NCI-H1436 treated with DMSO at 0.1 percent for 48 hours (cell line): ENCODE measurements at places on chromosomes 3 and 15.

DNA sequence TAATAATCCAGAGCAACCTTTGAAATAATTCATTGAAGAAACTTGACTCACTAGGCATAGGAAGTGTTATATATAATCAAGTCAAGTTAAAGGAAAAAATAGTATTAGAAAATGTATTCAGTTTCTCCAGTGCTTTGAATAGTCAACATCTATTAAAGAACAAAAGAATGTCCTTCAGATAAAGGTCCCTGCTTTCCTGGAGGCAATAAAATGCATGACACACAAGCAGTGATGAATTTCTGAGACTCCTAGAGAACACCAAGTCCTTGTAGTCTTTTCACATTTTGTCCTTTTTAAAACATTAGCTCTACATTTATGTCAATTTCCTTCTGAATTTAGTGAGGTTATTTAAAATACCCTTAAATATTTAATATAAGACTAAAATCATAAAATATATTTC, 695.5 kb downstream of the EPHA3 start:
- no peak for DNase-seq

DNA sequence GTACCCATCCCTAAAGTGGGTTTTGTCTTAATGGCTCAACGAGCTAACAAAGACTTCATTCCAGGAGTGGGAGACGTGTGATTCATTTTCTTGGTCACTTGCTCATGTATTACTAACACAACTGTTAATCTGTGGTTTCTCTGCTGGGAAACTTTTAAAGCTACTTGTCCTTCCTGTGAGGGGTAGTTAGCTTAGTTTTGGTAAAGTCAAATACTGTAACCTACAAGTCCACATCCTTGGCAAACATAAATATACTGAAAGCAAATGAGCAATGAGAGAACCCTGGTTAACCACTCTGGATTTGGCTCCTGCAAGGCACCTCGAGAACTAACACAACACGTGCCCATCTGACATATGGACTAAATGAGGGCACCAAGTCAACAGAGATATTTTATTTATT, 19.9 kb downstream of the NOX5 start:
- DNase-seq = no peak

DNA sequence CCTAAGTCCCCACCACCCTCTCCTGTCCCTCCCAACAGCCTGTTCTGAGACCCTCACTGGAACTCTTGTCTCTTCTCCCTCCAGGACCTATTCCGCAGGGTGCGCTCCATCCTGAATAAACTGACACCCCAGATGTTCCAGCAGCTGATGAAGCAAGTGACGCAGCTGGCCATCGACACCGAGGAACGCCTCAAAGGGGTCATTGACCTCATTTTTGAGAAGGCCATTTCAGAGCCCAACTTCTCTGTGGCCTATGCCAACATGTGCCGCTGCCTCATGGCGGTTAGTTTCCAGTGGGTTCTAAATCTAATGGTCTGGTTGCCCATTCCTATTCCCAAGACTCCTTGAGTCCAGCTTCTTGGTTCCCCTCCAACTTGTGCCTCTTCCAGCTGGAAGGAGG, 9.3 kb downstream of the EIF4G1 start:
- no peak for DNase-seq

- DNase-seq = no peak
Observed at GRCh38 chr15:59443341-59444072, 5.5 kb downstream of the FAM81A start.

DNA sequence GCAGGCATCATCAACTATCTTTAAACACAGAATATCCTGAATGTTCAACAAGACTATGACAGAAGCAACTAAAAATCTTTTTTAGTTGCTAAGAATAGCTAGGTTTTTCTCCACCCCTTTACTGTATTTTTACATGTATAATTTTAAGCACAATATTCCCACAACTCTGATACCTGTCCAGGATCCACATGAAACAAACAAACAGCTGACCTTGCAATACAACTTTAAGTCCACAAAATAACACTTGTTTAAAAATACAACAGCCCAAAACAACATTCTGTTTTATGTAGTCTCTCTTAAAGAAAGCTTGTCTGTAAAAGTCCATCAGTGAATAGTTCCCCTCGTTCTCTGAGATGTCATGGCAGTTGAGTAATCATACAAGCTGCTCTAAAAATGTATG, 41.1 kb downstream of the IFT57 start:
- DNase-seq = no peak

DNA sequence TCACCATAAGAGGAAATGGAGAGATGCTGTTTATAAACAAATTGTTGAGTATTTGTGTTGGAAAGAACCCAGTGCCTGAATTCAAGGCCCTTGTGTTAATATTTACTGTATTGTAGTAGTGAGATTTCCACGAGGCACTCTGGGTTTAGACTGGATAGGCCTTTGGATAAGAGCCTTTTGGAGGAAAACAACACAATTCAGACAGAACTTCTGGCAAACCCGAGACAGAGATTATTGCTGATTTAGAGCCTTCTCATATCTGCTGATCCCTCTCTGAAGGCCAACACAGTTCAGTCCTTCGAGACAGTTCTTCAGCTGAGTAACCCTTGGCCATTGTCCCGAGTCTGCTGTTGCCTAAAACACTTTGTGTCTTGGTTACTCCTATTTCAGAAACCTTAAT, 55.7 kb downstream of the LMCD1 start:
- DNase-seq = no peak

DNA sequence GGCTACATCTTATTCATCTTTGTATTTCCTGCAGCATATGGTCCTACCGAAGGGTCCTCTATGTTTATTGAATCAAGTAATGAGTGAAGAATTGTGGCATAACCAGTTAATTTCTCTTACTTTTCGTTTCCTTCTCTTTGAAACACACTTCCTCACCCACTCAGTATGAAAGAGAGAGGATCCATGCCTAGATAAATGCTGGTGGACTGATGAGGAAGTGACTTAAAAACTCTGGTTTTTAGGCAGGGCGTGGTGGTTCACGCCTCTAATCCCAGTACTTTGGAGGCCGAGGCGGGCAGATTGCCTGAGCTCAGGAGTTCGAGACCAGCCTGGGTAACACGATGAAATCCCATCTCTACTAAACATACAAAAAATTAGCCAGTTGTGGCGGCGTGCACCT, 2.2 kb upstream of the MB21D2 start:
- no peak for DNase-seq

GRCh38 chr3:25663347-25663868, 1.3 kb downstream of the TOP2B start:
- no peak for DNase-seq

DNA sequence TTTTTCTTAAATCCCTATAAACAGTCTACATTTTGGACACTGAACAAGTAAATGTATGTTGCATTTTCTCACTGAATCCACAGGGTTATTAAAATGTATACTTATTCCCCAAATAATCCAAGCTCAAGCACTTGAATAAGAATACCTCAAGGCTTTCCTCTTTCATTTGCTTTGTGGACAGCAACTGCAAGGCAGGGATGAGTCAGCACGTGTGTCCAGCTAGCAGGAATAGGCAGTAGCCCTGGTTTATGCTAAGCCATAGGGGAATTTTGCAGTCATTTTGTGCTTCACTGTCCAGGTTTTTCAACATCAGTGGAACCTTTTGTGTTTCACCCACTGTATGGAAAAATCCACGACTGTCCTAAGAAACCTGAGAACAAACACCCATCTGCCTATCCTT, 96.7 kb upstream of the KCNMB2 start:
- DNase-seq = no peak

DNA sequence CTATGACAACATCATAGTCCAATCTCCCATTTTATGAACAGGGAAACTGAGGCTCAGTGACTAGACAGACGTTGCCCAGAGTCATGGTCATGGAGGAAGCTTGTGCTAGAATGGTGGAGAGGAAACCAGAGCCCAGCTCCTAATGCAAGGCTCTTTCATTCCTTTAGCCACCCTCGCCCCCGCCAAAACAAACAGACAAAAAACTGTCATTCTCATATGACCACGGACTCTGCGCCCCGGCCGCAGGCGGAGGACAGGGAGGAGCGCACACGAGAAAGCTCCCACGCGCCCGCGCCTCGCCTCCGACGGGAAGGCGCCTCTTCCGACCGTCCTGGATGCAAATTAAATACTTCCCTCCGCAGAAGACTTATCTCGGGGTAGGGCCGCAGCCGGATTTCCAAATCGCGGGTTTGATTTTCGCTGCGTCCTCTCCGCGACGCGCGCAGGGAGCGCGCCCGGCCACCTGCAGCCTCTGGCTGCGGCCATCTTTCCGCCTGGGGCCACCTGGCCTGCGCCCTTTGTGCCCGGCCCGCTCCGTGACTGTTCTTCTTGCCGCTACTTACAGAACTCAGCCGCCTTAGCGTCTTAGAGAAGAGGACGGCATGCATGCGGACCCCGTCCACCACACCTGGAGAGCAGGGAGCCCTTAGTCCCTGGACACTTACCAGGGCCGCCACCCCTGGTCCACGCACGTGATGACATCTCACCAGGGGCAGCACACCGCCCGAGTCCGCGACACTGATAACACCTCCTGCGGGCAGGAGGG, 670 bp upstream of the ATP13A3 start:
- no peak for DNase-seq

DNA sequence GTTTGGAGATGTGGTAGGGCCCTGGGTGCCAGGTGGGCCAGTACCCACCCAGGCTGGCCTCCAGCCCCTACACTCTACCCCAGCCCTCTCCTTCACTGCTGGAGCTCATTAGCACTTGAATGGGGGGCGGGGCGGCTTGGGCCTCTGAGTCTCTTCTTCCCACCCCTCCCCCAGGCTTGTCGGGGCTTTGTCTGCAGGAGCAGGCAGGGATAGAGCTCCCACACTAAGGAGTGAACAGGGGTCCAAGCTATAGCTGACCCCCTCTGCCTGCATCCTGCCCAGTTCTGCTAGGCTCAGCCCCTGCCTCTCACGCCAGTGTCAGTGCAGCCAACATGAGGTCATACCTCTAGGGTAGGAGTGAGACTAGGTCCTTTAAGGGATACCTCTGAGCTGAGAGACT, 5.2 kb downstream of the GNAI2 start:
- no peak for DNase-seq

DNA sequence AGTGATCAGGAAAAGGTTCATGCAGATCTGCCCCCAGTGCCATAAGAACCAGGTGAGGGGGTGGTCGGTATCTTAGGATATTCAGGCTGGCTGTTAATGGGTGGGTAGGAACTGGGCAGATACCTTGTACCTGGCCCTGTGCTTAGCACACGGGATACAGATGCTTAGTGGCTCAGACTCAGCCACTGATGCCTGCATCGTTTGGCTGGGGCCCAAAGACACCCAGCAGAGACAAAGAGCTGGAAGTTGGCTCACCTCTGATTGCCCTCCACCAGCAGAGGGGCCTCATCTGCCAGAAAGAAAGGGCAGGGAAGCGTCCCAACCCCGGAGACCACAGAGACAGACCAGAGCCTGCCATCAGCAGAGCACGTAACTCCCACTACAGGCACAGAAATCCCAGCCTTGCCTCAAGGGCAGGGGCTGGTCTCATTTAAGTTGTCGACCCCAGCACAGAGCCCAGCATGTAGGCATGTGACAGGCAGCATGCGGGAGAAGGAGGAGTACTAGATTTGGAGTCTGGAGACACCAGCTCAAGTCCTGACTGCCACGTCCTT, 64.1 kb upstream of the SLC6A1 start:
- no peak for DNase-seq

DNA sequence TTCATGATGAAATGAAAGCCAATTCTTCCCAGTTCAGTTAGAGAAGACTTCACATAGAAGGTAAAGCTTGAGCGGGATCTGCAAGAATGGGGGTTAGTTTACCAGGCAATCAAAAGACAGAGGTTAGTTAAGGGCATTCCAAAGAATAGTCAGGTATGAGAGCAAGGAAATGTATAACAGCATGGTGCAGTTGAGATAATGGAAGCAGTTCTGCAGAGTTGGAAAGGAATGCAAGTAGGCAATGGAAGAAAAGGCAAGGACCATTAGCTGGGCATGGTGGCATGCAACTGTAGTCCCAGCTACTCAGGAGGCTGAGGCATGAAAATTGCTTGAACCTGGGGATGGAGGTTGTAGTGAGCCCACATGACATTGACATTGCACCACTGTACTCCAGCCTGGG, 55.0 kb downstream of the LSAMP start:
- no peak for DNase-seq

GRCh38 chr15:65730549-65731172, 61.4 kb downstream of the DENND4A start:
- DNase-seq = no peak

DNA sequence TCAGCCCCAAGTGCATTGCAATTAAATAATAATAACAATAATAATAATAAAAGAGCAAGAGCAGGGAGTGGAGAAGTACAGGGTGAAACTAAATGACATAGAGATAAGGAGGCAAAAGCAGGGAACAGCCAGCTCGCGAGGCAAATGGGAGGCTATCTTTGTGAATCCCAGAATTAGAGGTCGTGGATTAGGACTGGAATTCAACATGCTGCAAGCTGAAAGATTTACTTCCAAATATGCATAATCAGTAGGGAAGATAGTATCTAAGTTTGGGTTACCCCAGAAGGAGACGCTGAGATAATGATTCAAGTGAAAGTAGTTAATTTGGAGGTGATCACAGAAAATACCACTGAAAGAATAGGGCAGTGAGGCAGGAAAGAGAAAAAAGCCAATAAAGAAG, 119.4 kb upstream of the UBE2E2 start:
- DNase-seq = no peak

DNA sequence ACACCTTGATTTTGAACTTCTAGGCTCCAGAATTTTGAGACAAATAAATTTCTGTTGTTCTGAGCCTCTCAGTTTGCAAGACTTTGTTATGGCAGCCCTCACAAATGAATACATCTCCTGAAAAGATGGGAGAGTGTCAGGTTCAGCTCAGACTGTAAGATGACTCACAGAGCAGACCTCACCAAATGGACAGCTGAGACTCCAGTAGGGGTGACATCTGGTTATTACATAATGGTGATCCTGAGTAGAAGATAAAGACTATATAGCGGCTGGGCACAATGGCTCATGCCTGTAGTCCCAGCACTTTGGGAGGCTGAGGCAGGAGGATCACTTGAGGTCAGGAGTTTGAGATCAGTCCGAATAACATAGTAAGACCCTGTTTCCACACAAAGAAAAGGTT, 26.2 kb upstream of the MTMR14 start:
- DNase-seq = no peak

DNA sequence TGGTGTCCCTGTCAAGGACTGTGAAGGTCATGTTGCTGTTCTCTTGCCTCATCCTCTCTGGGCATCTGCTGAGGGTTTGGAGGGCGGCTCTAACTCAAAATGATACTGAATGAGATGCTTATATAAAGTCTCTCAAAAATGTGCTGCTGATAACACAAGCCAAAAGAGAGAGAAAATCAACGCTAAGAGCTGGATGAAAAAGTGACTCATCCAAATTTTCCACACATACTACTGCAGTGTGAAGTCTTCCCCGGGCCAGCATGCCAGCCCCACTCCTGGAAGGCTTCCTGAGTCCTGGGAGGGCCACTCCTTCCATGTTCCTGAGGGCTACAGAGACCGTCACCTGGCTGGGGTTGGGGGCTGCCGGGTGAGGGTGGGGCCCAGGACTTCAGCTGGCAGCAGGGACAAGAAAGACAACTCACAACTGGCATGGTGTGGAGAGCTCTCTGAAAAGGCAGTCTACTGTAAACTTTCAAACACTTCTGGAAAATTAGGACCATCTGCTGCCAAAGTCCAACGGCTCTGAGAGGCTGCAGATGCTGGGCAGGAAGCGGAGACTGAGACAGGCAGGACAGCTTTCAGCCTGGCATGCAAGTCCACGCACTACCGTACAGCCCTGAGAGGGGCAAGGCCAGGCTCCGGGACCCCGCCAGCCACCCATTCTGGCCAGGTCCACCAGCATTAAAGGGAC, 200.3 kb downstream of the ADAMTS17 start:
- DNase-seq = no peak
